ENCODE measurements at places on chromosomes 6 and 20.
A peak's percentile ranks its signal among the peaks of the same experiment; 100 is the strongest.

- no peak for DNase-seq
These were observed 3.0 kb downstream of the DNPH1 start for GRCh38 chr6:43226192-43226851.

GRCh38 chr6:119757467-119757866 is 407.9 kb upstream of the MAN1A1 start:
- DNase-seq: no peak

DNA sequence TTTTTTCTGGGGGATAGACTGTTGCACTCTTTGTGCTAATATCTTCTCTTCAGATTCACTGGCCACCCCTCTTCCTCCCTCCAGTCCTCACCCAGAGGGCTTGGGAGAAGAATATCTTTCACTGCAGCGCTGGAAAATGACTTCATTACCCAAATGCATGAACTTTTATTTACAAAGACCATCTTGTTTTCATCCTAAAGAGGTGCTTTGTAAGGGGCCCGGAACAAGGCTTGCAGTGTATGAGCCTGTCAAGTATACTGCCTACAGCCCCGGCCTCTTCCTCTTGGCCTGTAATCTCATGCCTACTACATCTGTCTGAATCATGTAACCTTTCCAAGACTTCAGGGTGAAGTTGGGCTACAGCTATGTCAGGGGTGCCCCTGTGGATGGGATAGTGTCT is 554 bp upstream of the LAMA4 start:
- peak; percentile 37 for DNase-seq

GRCh38 chr6:150599199-150600009 is at the start of gene PLEKHG1:
Gene PLEKHG1, plus strand, starts transcription at chr6:150599885. Its CDS starts 133,797 bp downstream, at chr6:150733682.
- peak; percentile 83 for DNase-seq

DNA sequence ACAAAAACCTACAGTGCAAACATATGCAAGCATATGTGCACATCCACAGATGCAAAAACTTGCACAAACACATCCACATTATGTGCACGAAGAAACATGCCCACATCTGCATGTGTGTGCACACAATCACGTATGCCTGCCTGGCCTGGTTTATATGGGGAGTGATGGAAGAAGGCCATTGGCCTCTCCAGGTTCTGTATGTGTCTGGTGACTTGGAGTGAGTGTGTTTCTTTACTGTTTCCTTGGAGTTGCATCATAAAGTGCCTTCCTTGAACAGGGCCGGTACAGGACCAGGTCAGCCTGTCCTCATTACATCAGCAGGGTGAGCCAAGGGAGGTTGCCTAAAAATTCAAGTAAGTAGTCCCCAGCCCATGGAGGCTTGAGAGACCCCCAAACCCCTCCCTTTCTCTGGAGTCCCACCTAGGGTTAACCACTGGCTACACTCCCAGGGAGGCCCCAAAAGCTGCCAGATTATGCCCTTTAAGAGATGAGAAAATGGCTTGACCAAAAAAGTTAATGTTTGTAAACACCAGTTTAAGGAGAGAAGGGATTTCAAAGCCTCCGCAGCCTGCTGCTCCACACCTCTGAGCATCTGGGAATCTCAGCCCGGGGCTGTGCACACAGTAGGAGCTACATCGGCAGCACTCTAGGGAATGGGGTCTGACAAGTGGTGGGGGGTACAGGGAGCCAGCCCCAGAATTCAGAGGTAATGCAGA is 140.8 kb downstream of the VEGFA start:
- no peak for DNase-seq

DNA sequence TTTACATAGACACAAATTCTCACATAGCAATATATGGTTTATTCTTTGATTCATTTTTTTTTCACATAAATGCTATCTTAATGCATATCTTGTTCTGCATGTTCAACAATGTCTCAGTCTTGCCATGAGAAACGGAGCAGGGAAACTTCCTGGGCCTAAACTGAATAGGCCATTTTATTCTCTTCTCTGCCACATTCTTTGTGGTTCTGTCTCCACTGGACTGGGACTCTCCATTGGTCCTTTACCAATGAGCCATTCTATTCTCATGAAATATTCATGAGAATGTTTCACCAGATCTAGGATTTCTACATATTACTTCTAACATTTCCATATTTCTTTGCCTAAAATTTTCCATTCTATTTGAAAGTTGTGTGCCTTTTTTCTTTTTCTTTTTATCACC is 42.8 kb downstream of the LAMA2 start:
- no peak for DNase-seq

DNA sequence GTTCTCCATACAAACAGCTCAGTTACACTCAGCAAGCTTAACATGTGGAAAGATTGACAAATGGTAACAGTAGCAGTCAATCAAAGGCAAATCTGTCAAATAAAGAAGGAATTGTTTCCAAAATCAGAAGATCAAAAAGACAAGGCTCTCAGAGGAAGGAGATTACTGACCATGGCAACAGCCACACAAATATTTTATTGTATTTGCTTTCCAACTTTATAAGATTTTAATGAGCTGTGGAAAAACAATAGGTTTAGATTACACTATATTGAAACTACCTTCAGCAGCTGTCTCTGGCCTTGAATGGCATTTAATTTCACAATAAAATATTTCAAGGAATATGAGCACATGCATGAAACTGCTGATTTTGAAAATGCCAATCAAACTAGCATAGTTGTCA is 1143.9 kb upstream of the GJE1 start:
- peak; percentile 32 for DNase-seq

All from SJCRH30 (cell line).